CD4-positive, alpha-beta T cell treated with Interleukin-15 for 4 hours (primary cell): ENCODE measurements at places on chromosomes 2 and 18.

GRCh38 chr2:212726403-212726802, 187.8 kb upstream of the ERBB4 start:
- DNase-seq = no peak

DNA sequence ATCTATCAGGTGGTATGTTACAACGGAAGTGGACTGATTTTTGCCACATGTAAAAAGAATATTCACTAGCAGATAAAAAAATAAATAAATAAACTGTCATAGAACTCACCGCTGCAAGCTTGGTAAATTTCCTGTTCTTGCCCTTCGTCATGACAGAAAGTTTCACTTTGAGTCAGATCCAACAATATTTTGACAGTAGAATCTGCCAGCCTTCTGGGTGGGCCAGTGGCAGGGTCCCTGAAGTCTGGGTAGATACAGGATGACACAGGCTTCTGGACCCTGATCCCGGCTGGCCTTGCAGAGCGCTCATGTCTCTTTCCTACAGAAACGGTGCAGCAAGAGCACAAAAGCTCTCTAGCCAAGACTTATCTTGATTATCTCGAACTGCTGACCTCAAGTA, 97.8 kb upstream of the PMAIP1 start:
- DNase-seq = peak; percentile 8

GRCh38 chr2:182824056-182824766, 42.2 kb downstream of the FRZB start:
- DNase-seq = no peak

DNA sequence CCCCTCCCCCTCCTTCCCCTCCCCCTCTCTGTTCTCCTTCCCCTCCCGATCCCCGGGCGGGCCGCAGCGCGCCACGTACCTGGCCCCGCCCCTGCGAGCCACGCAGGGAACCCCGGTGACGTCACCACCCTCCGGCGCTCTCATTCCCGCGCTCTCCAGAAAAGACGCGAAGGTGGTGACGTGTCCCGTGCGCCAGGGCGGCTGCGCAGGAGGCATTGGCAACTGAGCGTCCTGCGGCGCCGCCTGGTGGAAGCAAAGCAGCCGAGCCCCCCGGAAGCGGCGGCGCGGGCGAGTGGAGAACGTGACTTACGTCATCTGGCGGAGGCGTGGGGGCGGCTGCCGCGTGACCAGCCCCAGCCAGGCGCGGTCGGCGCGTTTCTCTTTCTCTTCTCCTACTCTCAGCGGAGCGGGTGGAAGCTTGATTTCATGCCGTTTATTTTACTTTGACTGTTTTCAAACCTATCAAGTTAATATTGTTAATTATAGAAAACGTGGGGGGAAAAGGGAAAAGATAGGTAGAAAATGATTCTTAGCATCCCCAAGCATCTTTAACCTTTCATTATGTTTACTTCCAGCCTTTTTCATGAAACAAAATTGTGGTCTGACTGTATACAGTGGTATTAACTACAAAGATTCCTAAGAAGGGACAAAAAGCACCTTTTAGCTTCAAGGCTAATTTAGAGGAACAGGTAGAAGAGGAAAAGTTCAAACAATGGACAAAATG, 48.1 kb downstream of the C2orf42 start:
- peak; percentile 99 for DNase-seq

GRCh38 chr2:222499226-222499625, 74.9 kb downstream of the SGPP2 start:
- DNase-seq = no peak

DNA sequence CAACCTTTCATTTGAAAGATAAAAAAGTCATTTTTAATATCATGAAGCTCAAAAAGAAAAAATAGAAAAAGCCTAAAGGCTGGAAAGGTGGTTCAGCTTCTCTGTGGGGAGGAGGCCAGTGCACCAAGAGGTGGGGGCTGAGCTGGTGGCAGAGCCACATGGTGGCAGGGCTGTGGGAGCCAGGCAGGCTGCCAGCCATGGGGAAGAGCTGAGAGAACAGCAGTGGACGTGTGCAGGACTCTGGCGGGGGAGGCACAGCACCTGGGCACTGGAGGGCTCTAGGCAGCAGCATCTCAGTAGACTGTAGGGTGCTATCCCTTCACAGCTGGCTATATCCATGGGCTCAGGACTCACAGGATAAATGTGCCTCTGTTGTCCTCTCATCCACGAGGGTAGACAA, 47.8 kb downstream of the STK25 start:
- no peak for DNase-seq

DNA sequence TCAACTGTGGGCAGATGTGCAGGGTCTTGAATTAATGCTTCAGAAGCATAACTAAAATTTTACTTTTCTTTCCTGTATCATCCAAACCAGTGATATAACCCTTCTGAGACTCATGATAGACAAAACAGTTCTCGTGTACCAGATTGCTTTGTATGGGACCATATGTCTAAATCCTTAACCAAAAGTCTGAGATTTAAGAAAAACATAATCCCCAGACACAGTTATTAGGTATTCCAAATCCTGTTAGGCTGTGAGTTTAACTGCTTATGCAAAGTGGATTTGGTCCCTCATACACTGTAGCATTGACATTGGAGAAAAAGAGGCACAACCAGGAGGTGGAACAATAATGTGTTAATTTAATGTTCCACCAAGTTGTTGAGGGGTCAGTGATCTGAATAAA, 235.0 kb downstream of the PMAIP1 start:
- no peak for DNase-seq

DNA sequence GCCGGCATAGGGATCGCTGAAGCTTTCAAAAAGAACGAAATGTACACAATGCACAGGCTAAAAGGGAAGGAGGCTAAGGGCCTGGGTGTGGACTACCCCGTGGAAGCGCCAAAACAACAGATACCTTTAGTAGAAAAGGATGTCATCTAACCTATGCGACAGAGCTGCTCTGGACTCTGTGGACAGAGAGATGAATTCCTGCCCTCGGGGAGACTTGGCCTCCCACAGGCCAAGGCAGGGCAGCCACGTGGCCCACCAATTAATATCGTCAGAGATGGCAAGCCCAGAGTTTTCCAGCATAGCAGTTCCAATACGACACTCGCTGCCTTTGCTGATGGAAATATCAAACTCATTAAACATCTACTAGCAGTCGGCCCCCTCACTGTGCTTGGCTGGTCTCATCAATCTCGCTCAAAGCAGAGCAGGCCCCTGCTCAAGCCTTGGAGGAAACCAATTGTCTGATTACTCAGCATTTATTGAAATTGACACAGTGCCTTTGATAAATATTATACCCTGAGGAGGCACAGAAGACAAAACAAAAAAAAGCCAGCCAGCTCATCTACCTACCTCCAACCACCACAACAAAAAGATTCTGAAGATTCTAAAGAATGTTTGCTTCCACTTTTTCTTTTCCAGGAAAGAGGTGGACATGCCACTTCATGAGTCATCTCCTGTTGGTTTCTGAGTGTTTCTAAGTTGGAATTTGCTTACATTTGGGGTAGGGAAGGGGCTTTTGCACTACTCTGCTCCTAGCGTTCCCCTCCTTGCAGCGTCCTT, 79.0 kb upstream of the ACAA2 start:
- DNase-seq = no peak

- no peak for DNase-seq
Observed at GRCh38 chr18:37985126-37985525, 419.5 kb upstream of the CELF4 start.

DNA sequence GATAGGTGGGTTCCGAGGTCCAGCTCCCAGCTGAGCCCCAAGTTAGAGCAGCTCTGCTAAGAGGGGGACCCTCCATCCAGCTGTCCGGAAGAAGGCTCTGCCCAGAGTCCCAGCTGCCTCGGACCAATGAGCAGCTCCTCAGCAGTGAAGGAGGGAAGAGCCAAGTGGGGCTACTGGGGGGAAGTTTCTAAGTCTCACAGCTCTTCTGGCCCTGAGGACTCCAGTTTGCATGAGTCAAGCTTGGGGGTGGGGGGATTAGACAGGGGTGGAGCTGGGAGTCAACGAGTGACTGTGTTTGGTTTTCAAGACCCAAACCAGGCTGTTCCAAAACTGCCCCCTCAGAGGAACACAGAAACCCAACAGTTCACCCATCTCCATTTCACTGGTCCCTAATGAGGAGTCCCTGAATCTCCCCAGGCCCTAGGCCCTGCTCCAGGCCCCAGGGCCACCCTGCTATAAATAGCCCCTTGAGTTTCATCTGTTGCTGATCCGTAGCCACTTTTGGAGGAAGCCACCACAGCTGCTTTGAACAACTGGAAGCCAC, 100.9 kb downstream of the TNS1 start:
- DNase-seq = no peak

DNA sequence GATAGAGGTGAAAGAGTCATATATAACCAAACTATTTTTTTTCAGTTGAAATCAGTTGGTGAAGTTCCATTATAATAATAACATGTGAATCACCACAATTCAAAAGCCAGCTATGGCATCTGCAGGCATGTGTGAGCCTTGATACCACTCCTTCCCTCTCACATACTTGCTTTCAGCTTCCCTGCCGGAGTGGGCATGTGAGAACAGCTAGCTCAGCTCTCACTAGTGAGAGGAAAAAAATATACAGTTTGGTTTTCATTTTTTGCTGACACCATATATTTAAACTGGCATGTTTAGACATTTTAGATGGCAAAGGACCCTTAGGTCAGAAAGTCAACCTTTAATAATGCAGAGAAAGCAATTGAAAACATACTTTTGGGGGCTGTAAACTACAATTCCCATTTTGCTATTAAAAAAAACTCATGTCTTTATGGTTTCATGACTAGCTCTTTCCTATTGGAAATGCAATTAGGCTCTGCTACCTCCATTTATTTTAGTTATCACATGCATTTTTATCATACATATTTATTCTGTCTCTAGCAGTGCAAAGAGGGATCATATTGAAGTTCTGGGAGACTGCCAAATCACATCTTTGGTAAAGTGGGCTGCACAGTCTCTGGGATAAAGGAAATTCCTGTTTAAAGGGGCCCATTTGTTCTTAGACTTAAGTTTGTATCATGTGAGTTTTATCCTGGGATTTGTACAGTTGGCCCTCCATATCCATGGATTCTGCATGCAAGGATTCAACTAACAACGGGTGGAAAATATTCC, 33.2 kb upstream of the SLC40A1 start:
- DNase-seq = no peak

GRCh38 chr2:119142824-119143223, 15.7 kb downstream of the C1QL2 start:
- DNase-seq = no peak

GRCh38 chr18:33113416-33113815, 327.1 kb downstream of the CCDC178 start:
- no peak for DNase-seq

GRCh38 chr2:226649871-226650660, 149.6 kb downstream of the IRS1 start:
- peak; percentile 47 for DNase-seq

- DNase-seq = no peak
Observed at GRCh38 chr2:225103737-225104141, 61.5 kb upstream of the DOCK10 start.

GRCh38 chr2:151669585-151670081, 64.6 kb downstream of the NEB start:
- DNase-seq = peak; percentile 28

DNA sequence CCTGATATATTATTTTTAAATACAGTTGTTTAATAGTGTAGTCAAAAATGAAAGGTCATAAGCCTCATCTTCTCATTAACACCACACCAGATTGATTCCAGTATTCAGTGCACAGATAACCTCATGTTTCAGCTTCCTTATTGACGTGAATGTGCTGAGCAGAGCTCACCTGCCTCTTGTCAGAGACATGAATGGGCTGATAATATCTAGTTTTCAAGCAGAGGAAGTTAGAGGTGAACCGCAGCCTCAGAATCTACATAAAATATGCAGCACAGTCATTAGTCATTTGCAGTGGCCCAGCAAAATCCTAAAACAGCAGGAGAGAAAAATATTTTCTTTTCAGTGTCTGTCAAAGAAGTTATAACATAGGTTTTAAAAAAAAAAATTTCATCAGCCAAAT, 216.2 kb downstream of the GBX2 start:
- DNase-seq = peak; percentile 18

GRCh38 chr18:52319424-52319983, 20.5 kb upstream of the DCC start:
- no peak for DNase-seq

- no peak for DNase-seq
Observed at GRCh38 chr2:172052000-172052983, 33.0 kb upstream of the DLX1 start.

DNA sequence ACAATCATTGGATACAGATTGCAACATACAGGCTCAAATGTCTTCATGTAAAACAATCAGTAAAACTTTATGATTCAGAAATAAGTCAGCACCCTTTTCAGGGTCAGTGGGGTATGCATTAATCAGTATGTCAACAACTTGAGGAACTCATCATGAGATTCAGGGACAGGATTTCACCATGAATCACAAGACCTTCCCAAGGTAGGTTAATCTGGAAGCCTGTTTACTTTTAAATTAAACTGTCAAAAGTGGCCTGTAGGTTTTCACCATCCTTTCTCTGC, 104.8 kb downstream of the SP100 start:
- DNase-seq = no peak

GRCh38 chr18:48948112-48949049, 2.4 kb downstream of the SMAD7 start:
- peak; percentile 45 for DNase-seq

- no peak for DNase-seq
Observed at GRCh38 chr18:13418013-13418710, 199.6 kb downstream of the LDLRAD4 start.
